ENCODE measurements at places on chromosomes 11 and 22.

- no peak for DNase-seq
Observed at GRCh38 chr11:125449565-125449964, 46.5 kb downstream of the FEZ1 start.

DNA sequence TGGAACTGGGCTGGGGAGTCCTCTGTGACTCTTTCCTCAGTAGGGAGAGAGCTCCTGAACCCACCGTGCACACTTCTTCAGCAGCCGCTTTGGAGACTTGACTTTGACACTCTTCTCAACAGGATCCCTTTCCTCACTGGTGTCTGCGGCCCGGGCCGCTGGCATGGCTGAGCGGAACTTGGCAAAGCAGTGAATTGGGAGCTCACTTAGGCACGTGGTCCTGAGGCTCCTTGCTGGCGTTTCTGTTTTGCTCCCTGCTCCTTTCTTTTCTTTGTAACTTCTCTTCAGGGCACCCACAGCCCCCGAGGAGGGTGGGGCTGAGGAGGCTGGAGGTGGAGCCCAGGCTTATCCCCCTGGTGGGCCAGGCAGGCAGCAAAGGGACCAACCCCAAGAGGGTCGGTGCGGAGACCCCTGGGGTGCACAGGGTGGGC is 8.4 kb upstream of the KCNQ1OT1 start:
- DNase-seq = no peak

DNA sequence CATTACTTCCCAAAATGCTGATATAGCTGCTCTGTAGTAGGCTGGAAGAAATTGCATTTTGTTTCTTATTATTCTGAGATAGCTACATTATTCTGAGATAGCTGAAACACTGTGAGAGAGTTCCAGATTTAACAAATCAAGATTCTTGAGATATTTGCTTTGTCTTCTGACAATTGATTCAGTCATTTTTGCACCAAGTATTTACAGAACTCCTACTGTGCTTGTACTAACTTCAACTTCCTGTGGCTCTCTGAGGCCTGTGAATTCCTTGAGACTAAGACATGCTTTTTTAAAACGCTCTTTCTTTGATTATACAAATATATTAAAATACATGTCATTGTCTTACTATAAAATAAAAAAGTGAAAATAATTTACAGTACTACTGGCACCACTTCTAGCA is 52.7 kb downstream of the USP47 start:
- no peak for DNase-seq

- no peak for DNase-seq
Observed at GRCh38 chr22:24424001-24424900, 3.1 kb upstream of the ADORA2A start.

DNA sequence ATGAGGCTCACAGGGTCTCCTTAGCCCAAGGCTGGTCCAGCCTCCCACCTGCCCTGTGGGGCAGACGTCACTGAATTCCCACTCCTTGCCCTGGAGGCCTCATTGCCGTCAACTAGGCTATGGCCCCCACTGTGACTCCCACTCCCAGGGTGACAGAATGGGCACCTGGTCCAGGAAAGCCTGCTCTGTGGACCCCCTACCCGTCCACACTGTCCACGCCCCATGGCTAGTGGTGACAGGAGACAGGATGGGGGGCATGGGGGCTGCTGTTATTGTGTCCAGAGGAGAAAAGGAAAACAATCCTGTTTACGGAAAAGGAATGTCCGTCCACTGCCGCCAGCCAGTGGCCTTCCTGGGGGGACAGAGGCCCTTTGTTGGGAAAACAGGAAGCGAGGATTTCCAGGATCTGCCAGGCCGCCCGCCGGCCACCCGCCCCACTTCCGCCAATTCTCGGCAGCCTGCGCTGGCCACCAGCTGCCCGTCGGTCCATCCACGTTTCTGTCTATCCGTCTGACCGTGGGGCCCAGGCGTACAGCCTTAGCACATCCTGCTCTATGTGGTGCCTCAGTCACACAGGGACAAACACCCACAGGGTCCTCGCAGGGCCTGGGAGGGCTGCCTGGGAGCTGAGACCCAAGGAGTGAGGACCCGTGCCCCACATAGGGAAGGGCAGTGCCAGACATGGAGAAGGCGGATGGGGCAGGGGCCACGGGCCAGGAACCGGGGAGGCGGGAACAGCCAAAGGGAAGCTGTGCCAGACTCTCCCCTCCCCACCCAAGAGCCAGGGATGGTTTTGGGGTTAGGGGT is 19.5 kb downstream of the CRELD2 start:
- no peak for DNase-seq

Data from NCI-H1694 (cell line).